CMK (cell line): ENCODE measurements at places on chromosomes 2 and 18.
A peak's percentile ranks its signal among the peaks of the same experiment; 100 is the strongest.

- no peak for DNase-seq
These were observed 210.6 kb downstream of the IRS1 start for GRCh38 chr2:226589043-226589442.

GRCh38 chr18:26654616-26655524 is 106.5 kb upstream of the KCTD1 start:
- no peak for DNase-seq

DNA sequence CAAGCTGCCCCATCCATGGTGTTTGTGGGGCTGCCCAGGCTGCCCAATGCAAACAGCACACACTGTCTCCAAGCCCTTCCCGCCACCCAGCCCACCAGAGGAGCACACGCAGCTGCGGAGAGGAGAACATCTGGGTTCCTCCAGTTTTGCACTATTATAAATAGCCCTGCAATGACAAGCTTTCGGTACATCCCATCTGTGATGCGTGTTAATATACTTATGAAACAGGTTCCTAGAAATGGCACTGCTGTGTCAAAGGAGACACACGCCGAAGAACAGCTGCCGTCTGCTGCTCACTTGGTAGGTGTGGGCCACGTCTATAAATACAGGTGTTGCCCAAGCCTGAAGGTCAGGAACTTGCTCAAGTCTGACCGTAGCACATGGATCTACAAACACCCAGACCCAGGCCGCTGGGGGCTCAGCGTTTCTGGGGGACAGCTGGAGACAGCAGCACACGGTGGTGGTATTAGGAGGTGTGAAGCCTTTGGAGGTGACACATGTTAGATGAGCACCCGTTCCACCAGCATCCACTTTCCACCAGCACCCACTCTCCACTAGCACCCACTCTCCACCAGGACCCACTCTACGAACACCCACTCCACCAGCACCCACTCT is 34.3 kb downstream of the PXDN start:
- DNase-seq: no peak

- DNase-seq: no peak
These were observed 95.9 kb downstream of the GFPT1 start for GRCh38 chr2:69291004-69291650.

DNA sequence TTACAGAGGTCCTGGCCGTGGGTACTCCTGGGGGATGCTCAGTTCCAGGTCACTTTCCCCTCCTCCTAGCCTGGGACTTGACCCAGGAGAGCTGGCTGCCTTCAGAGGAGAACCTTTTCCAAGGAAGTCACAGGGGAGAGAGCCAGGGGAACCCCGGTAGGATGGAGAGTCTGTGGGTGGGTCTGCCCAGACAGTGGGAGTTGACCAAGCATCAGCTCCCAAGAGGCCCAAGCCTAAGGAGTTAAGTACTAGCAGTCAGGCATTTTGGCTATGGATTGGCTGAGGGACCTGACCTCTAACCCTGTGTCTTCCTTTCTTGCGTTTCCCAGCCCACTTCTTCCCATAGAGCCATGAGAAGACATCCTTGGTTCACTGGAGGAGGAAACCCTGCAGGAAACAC is 48.8 kb upstream of the PLB1 start:
- no peak for DNase-seq

GRCh38 chr2:43777306-43777926 is 3.6 kb downstream of the DYNC2LI1 start:
- DNase-seq: no peak

DNA sequence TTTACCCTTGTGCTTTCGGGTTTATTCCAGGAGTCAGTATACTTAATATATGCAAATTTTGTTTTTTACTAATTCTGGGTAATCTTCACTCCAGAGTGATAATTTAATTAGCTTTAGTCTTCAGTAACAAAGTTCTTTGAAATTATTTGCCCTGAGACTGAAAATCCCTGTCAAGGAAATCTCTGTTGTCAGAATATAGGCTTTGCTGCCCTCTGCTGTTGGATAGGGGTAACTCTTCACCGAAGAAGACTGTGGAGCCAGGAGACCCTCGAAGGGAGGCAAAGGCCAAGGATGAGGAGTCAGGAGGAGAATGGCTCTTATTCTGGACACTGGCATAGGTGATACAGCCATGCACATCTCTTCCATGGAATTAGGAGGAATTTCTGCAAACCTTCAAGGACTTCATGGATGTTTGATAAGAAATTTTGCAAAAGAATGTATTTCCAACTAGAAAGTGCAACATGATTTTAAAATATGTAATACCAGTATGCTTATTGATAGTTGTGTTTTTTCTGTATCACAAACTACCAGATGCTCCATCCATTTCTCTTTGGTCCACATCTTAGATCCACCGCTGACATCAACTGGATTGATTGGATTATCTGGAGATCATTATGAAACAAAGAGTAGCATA is 182.3 kb downstream of the RDH14 start:
- peak; percentile 20 for DNase-seq

GRCh38 chr18:67845035-67845434 is 328.5 kb upstream of the DSEL start:
- DNase-seq: no peak

GRCh38 chr2:190376083-190376482 is 32.1 kb upstream of the MFSD6 start:
- DNase-seq: no peak

DNA sequence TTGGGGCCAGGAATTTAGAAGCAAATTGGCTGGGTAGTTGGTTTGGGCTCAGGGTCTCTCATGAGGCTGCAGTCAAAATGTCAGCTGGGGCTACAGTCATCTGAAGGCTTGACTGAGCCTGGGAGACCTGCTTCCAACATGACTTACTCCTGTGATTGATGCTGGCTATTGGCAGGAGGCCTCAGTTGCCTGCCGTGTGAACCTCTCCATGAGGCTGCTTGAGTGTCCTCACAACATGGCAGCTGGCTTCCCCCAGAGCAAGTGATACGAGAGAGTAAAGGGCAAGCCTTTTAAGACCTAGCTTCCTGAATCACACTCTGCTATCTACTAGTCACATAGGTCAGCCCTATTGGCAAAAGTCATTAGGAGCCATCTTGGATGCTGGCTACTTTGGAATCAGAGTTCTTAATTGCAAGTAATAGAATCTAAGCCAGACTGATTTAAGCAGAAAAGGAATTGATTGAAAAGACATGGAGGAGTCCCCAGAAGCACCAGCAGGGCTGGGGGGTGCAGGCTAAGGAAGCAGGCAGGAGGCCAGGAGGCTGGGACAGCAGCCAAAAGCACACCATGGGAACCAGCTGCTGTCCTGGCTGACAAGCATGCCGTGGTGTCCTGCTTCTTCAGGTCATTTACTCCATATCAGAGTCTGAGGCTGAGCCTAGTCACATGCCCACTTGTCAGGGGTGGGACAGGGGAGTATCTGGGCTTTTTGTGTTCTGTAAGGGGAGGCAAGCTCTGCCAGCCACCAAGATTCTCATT is 7.8 kb upstream of the GIGYF2 start:
- no peak for DNase-seq

GRCh38 chr2:200448455-200448854 is 61.4 kb downstream of the KCTD18 start:
- no peak for DNase-seq

DNA sequence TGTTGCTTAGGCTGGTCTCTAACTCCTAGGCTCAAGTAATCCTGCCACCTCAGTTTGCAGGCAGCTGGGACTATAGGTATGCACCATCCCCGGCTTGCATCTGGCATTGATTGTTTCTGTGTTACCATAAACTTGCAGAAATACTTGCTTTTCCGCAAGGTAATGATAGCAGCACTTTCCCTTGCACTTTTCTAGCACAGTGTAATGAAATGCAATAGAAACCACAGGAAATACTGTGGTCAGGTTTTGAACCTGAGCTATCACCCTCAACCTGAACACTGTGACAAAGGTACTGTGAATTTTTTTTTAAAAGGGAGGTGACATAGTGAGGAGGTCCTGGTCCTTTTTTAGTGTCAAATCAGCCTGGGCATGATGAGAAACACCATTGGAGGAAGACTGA is 38.3 kb downstream of the DHRS9 start:
- DNase-seq: no peak

- DNase-seq: no peak
These were observed 91.0 kb downstream of the TGIF1 start for GRCh38 chr18:3540805-3541548.

GRCh38 chr2:238929242-238930081 is 81.6 kb downstream of the TWIST2 start:
- no peak for DNase-seq

DNA sequence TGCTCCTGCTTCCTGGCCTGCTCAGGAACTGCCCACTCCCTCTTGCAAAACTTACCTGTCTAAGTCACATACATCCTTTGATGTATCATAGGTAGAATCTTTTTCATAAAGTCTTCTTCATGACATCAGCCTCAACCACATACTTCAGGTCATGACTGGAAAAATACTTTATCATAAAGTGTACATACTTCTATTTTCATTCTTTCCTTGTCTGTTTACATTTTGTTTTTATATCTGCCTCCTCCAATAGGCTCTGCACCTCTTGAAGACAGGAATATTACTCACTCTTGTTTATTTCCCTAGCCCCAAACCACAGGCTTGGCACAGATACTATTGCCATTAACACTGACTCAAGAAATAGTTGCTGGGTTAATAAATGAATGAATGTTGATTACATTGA is 43.6 kb upstream of the ZNF804A start:
- no peak for DNase-seq

DNA sequence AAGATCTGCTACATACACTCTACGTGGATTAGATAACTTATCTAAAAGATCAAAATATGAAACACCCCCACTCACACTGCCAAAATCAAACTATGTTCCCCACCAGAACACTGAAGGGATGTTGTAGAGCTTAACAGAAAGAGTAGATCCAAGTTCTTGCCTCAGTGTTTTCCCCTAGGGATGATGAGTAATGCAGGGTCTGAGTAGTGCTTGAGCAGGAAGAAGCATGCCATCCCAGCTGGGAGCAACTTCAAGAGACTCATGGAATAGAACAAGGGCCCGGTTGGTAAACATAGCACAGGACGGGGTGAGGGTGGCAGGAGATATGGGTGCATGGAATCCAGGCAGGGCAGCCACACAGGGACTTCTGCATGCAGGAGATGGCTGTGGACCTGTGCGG is 74.3 kb downstream of the SNTG2 start:
- DNase-seq: no peak

DNA sequence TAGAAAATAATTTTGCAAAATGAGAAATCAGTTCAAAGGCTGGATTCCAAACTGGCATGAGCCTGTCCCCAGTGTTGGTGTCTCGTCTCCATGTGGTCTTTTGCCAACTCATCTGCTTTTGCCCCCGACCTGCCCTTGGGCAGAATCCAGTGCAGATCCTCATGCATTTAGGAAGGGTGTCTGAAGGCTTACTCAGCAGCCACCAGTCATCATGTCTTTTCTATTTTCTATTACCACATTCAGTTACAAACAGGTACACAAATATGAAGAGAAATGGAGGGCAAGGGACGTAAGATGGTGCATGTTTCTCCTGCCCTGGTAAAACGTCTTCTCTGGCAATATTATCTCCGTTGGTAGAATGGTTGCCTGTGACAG is 43.5 kb downstream of the E2F6 start:
- no peak for DNase-seq

- DNase-seq: no peak
These were observed 98.1 kb upstream of the BCL2L11 start for GRCh38 chr2:111022633-111023032.

DNA sequence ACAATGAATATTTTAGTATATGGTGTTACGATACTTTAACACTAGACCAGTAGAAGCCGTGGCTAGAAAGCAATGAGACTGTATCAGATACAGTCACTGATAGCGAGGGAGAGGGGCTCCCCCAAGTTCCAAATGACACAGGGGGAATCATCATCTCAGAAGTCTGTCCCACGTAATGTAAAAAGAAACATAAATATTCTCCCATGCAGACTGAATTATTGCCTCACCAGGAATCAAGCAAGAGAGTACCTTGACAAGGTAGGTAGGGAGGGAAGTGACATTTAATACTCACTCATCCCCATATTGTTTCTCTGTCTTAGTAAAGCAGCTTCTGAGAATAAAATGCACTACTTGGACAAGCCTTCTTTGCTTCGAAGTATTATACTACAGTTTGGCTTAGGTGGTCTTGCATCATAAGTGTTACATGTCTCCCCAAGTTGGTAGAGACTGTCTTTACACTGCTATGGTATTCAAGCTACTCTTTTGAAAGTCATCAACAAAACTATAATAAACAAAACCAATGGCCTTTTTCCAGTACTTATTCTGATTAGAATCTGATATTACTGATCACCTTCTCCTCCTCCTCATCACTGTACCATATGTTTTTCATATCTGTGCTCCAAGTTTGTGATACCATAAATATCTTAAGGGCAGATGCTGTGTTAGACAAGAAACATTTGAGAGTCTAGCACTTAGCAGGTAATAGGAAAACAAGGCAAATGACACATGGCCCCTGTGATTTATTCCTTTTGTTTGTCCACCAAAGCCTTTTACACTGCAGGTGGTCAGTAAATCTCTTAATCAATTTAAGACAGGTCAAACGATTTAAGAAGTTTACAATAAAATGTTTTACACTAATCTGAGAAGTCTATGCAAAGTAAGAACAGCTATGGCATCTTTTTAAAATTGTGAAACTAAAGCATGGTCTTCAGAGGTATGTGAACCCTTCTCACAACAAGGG is 2.7 kb downstream of the LAPTM4A start:
- DNase-seq: no peak

GRCh38 chr2:127735537-127736399 is 34.5 kb downstream of the SFT2D3 start:
- DNase-seq: no peak

GRCh38 chr2:180657054-180657453 is 323.4 kb upstream of the UBE2E3 start:
- no peak for DNase-seq

GRCh38 chr2:112827604-112828185 is 8.9 kb downstream of the IL1B start:
- no peak for DNase-seq

- no peak for DNase-seq
These were observed 344 bp upstream of the MRPL33 start for GRCh38 chr2:27771202-27771547.

GRCh38 chr18:55506074-55506473 is 81.9 kb downstream of the TCF4 start:
- DNase-seq: no peak

DNA sequence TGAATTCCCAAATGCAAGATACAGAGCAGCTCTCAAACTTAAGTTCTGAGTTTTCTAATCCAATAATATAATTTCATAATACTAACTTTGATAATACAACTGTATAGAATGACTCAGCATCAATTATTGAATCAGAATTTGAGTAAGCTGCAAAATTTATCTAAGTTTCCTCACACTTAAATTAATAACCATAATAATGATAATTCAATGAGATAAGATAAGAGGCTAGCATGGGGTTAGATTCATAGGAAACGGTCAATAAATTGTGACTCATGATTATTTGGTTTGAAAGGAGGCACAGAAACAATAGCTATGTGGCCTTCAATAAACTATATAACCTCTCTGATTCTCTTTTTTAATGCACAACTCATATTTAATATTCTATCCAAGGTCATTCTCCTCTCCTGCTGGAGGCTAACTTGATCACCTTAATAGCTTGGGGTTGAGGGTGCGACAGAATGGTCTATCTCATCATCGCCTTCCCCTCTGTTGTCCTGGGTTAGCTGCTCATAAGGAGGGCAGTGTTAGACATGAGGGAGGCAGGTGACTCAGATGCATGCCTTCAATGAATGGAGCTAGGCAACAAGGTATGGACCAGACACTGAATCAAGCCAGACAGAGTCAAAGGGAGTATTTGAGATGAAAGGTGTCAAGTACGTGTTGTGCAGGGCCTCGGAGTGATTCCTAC is 36.2 kb upstream of the BMP10 start:
- DNase-seq: no peak
